ENCODE measurements at places on chromosomes 2 and 18.

DNA sequence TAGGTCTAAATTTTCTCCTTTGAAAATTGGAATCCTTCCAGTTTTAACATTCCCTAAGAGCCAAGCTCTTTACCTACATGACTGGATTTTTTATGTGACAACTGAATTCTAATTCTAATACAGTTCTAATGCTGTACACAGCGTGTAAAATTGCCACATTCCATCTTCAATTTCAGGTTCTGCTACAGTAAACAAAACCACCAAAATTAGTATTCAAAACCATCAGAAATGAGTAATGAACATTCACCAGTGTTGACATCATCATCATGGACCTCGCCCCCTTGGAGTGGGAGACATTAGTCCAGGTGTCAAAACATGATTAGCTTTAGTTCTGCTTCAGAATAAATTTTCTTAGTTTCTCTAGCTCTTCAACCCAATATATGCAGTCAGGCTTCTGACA lies 133.6 kb downstream of the MBD2 start:
- no peak for DNase-seq

DNA sequence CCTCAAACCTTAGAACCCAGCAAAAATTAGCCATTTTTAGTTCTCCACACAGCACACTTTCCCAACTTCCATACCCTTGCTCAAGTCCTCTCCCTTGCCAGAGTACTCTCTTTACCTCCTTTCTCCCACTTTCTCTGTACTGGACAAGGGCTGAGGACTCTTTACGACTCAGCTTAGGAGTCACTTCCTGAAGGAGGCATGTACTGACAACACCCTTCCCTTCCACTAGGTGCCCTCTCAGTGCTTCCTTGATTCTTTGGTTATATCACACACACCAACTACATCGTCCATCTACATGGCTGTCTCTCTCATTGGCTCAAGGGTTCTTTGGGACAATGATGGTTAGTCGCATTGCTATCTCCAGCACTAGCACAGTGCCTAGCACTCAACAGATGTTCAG lies 5.2 kb upstream of the C18orf63 start:
- no peak for DNase-seq

DNA sequence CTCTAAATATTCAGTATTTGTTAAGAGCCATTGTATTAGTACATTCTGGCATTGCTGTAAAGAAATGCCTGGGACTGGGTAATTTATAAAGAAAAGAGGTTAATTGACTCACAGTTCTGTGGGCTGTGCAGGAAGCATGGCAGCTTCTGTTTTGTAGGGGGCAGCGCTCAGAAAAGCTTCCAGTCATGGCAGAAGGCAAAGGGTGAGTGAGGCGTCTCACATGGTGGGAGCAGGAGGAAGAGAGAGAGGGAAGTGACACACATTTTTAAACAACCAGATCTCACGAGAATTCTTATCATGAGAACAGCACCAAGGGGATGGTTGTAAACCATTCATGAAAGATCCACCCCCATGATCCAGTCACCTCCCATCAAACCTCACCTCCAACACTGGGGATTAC lies 13.8 kb upstream of the CCDC102B start:
- DNase-seq, result no peak

DNA sequence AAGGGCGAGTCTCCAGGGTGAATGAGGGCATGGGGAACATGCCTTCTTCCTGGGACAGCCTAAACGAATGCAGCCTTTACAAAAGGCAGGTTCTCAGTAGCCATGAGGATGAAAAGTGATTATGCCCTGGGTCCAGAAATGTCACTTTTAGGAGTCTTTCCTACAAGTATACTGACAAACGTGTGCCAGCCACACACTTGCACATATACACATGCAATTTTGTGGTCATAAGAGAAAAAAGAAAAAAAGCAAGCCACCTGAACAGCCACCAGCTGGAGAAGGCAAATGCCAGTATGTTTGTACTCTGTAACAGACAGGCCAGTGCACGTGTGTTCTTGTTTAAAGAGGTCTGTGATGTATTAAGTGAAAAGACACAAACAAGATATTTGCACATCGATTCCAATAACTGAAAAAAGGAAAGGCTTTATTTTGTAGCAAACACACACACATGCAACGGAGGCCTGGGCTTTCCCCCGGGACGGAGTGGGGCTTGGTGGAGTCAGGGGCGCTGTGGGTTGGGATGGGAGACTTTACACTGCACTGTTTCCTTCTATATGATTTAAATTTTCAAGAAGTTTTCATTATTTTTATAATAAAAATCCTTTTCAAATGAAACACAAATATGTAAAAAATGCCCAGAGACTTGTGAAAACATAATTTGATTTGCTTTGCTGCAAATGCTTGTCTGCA lies 108.4 kb downstream of the FAM210A start:
- no peak for DNase-seq

GRCh38 chr2:231110551-231110950 lies 14.3 kb downstream of the HTR2B start:
- DNase-seq, result no peak

DNA sequence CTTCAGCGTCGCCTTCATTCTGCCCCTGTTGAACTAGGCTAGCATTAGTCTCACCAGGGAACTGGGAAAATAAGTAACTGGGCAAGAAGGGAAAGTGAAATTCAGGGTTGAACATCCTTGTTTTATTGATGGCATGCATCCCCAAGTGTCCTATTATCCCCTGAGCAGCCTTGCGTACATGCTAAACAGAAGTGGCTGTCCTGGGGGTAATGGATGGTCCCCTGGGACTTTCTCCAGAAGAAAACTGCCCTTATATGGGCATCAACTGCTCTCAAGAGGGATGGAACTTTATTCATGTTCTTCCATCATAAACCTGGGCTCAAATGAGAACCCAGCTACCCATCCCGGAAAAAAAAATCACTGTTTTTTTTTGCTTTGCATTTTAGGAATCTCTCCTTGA lies 11.8 kb upstream of the SMIM21 start:
- DNase-seq, result no peak

- no peak for DNase-seq
These were observed 145.0 kb downstream of the CLIP4 start for GRCh38 chr2:29260142-29260772.

- DNase-seq, result no peak
These were observed 825 bp downstream of the ITGA6 start for GRCh38 chr2:172427990-172428831.

GRCh38 chr2:62404913-62405312 lies 101.1 kb downstream of the TMEM17 start:
- DNase-seq, result no peak

GRCh38 chr18:61946449-61946848 lies 53.6 kb upstream of the RNF152 start:
- DNase-seq, result no peak

GRCh38 chr2:107681936-107682335 lies 144.8 kb upstream of the RGPD4 start:
- no peak for DNase-seq

DNA sequence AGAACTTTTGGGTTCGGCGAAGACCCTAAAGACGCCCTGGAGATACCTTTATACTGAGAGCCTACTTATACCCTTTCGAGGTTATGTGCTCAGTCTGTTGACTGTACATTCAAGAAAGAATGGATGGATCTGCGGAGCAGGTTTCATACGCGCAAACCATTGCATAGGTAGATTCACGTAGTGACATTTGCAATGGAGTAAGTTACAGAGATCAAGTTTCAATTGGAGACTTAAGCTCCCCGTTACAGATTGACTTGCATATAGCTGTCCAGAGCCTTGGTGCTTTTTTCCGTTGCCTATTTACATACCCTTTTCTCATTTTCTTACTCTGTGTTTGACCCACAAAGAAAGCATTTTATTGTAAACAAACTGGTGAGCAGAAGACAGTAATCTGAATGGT lies 923 bp downstream of the PSMD1 start:
- no peak for DNase-seq

DNA sequence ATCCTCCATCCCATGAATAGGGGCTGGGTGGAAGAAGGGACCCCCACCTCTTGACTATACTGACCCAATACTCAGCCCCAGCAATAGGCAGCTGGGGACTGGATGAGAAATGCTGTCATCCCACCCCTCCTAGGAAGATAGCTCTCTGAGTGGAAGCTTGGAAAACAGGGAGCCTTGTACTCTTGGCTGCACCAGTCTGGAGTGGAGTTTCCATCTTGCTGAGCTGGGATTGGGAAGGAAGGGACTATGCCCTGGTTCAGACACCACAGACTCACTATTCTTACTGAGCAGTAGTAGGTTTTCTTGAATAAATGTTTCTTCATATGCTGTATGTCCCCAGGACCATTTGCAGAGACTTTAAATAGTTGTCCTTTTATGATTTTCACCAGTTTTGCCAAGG lies 7.4 kb downstream of the DCAF17 start:
- DNase-seq, result no peak

DNA sequence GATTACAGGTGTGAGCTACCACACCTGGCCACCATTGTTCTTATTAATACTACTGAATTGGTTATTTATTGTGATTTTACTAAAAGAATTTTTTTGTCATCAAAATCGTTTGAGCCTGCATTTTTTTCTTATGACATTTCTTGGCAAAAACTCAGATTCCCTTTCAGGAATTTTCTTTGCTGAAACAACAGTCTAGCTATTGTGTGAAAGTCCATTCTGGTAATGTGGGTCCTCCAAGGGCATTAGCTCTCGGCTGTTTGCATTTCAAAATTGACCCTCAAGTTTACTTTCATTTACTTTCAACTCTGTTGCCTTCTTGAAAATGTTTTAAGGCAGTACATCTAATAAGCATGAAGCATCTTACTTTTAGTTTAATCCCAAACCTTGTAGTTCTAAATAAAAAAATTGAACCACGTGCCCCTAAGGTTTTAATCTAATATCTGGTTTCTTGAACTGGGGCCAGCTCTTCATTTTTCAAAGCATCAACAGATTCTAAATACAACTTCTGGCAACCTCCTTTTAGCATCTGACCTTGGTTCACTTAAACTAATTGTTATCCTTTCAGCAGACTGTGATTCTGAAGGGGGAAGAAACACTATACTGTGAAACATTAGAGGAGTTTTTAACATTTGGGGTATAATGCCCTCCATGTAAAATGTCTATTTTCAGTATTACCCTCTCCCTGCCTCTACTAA lies 325.2 kb upstream of the RAB12 start:
- DNase-seq, result peak; percentile 30

DNA sequence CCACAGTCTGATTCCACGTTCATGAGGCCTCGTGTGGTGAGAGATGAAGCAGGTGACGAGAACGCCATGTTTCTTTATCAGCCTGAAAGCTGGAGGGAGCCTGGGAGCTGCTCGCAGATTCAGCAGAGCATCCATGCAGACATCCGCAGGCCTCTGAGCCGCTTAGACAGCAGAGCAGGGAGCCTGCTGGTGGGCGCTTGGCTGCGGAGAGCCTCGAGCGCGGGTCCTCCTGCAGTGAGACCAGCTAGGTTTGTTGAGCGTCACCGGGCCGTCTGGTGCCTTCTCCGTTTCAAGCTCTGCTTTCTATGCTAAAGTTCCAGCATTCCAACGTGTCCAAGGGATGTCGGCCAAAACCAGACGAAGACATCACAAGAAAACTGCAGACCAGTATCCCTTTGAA lies 27.6 kb downstream of the CTDP1 start:
- no peak for DNase-seq

DNA sequence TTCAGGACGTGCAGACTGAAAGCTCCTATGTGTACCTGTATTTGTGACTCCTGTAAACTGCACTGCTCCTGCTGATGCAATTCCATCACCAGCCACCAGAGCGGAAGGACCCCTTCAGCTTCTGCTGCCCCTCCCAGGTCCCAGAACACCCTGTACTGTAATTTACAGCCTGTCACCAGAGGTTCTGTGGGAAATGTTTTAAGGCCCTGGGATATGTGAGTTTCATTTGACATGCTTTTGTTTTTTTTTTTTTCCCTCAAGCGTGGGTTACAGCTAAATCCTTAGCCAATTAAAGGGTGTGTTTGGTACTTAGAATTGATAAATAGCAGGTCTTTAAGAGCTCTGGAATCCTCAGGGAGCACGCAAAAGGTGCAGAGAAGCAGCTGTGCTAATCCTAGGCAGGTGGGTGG lies 79.4 kb downstream of the KCTD1 start:
- DNase-seq, result no peak
